ENCODE measurements at places on chromosomes 6 and 20.

- no peak for DNase-seq
Observed at GRCh38 chr6:36068012-36068392, 40.4 kb downstream of the MAPK14 start.

DNA sequence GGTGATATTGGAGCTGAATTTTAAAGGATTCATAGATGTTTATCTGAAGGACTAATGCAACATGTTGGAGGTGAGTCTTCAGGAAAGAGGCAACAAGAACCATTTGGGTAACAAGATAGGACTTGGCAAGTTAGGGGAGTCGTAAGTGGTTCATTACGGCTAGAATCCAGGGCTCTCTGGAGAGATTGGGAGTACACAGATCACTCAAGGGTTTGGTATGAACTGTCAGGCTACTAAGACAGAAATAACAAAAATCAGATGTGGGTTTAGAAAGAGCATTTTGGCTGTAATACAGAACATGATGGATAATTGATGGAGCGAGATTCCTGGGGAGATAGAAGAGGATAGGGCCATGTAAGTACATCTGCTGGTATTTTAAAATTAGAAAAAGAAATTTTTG is 86.3 kb upstream of the ESR1 start:
- no peak for DNase-seq

DNA sequence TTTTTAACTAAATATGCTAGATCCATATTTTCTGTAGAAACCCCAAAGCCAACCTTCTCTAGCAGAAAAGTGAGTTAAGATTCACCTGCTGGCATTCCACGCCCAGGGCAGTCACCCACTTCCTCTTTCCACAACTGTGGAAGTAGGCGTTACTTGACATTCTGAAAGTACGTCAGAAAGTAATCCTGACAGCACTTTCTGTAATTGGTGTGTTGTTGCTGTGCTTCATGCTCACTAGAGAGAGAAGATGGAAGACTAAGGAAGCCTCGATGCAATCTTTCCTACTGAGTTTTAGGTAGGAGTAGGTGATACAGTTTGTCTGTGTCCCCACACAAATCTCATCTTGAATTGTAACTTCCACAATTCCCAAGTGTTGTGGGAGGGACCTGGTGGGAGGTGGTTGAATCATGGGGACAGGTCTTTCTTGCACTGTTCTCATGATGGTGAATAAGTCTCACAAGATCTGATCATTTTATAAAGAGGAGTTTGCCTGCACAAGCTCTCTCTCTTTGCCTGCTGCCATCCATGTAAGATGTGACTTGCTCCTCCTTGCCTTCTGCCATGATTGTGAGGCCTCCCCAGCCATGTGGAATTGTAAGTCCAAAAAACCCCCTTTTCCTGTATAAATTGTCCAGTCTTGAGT is 101.1 kb downstream of the MAP3K7 start:
- no peak for DNase-seq

GRCh38 chr6:109421184-109421583 is 19.2 kb downstream of the PPIL6 start:
- DNase-seq, result no peak

DNA sequence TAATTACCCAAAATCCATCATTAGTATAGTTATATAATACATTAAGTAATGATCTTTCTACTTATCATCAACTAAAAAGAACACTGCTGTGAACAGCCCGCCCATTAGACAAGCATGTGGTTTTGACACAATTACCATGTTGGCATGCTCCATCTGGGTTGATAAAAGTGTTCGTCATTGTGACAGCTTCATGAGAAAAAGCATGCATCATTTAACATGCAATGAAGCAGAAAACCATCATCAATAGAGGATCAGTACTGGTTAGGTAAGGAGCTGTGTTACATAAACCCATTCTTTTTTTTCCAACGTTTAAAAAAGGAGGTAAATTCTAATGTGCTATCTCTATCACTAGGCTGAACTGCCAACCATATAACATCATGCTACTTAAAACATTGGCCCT is 101.9 kb downstream of the EPB41L2 start:
- no peak for DNase-seq

- DNase-seq, result no peak
Observed at GRCh38 chr20:17873410-17874270, 95.0 kb downstream of the SNX5 start.

DNA sequence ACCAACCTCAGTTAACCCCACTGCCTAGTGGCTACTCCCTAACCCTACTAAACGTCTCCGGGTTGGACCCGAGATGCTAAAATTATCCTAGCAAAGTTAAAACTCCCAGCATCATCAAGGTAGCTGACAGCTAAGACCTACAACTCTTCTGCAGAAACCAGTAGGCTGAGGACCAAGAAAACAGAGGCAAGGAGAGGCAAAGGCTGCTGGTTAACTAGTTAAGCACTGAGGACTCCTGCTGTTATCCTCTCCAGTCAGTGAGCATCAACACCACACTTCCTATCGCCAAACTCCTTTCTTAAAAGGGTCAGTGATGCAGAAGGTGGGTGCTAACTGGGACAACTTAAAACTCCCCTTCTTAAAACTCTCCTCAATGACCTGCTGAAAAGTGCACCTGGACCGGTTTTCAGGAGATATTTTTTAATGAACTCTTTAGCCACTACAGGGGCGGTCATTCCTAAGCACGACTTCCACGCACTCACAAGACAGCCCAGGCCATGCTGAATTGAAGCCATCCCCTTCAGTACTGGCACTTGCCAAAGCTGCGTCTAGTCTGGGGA is 1.7 kb downstream of the TRERF1 start:
- DNase-seq, result no peak

- no peak for DNase-seq
Observed at GRCh38 chr20:3854462-3854871, 7.8 kb downstream of the MAVS start.

- no peak for DNase-seq
Observed at GRCh38 chr20:6381887-6382286, 259.1 kb upstream of the FERMT1 start.

DNA sequence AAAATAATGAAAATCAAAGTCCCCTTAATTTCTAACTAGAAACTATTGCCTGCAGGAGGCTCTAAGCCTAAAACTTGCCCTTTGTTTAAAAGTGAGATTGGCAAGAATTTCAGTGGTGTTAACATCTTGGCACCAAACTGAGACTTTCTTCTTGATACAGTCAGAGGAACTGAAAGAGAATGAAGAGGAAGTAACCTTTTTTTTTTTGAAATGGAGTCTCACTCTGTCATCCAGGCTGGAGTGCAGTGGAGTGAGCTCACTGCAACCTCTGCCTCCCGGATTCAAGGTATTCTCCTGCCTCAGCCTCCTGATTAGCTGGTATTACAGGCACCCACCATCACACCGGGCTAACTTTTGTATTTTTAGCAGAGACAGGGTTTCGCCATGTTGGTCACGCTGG is 3.6 kb downstream of the DOP1A start:
- no peak for DNase-seq

- DNase-seq, result no peak
Observed at GRCh38 chr20:15487030-15487429, 1086.2 kb downstream of the KIF16B start.

DNA sequence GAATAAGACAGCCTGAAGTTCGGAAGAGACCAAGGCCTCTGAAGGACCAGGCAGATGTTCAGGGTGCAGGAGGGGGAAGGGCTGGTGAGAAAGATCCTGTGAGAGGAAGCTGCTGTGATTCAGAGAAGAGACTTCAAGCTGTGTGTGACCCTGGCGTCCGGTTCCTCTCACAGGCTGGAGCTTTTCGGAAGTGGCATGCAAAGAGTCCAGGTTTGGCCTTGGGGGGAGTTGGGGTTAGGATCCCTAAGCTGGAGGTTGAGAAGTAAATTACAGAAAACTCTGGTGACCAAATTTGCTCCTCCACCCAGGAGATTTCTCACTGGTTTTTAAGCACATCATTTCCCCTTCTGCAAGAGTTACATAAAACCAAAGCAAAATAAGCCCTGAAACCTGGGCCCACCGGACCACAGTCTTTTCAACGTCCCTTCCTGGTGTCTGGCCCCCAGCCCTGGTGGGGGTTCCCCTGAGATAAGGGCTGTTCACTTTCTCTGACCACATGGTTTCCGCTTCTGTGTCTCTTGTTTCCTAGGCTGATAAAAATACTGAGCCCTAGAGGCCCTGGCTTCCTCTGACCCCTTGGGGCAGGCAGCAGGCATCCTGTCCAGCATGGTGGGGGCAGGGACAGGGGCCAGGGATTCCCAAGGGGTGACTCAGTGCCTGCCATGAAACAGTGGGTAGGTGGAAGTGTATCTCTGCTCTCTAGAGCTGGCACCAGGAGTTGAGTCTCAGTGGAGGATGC is 12.0 kb upstream of the LTA start:
- DNase-seq, result no peak

GRCh38 chr20:57838670-57839151 is 128.9 kb upstream of the PMEPA1 start:
- no peak for DNase-seq

DNA sequence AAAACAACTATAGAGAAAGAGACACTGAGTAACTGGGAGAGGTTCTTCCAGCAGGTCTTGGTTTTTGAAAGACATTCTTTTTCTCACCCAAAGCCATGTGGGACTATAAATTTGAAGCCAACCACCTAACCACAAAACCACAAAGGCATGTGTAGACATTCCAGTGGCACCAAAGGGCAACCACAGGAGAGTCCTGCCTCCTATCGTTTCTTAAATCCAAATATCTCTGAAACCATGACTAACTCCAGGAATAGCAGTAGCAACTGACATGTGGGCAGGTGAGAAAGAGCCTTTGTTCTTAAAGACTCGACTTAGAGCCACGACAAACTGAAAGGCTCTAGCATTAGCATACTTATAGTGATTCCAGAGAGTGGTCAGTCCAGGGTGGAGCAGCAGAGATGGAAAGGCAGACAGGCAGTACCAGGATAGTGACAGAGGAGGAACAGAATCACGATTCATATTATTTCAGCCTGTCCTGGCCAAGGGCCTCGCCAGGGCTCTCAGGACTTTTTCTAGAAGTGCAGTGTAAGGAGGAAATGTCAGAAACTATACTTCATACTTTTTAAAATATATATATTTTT is 9.4 kb upstream of the COL9A1 start:
- no peak for DNase-seq

- DNase-seq, result no peak
Observed at GRCh38 chr20:8865636-8866035, 203.3 kb upstream of the PLCB4 start.

DNA sequence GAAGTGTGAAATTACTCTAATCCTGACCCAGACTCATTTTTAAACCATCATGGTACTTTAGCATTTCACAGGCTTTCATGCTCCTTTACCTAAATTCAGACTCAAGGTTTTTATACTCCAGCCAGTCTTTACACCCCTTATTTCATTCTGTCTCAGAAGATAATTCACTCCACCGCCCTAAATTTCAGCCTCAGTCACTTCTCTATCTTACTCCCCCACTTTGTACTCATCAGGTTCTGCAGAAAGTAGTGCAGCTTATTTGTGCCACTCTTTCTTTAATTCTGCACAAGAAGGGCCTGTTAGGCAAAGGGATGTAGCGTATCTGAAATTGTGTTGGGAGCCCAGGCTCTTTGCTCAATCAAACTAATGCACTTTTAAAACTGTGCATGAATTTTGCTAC is 205.5 kb downstream of the ARHGAP18 start:
- DNase-seq, result no peak

GRCh38 chr6:70846207-70846835 is 110.5 kb downstream of the B3GAT2 start:
- DNase-seq, result no peak

DNA sequence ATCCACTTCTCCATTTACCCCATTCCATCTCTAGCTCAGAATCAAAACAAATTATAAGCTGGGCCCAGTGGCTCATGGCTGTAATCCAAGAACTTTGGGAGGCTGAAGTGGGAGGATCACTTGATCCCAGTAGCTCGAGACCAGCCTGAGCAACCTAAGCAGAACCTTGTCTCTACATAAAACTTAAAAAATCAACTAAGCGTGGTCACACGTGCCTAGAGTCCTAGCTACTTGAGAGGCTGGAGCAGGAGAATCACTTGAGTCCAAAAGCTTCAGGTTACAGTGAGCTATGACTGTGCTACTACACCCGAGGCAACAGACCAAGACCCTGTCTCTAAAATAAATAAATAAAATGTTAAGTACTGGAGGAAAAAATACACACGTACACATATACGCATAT is 74.7 kb upstream of the RUNX2 start:
- DNase-seq, result no peak

DNA sequence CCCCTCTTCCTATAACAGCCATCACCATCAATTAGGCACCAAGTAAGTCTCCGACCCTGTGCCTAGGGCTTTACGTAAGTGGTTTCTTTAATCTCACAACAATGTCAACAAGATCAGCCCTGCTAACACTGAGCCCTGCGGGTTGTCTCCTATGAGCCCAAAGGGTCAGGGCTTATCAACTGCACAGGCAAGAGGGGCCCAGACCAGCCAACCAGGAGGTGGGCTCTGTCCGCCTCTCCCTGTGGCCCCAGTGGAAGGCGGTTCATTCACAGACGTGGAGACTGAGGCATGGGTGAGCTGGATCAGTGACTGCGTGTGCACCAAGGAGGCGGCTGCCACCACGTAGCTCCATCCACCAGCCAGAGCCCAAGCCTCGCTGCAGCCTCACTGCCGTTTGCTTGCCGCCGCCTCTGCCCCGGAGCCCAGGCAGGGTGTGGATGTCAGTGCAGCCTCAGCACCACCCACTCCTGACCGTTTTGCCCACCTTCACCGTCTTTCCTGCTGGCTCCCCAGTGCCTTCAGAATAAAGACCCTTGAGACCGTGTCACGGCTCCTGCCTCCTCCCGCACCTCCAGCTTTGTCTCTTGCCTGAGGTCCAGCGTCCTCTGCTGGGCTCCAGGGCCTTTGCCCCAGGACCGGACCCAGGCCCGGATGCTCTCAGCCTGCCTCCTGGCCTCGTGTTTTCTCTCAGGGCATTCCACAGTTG is 78.7 kb downstream of the DLL1 start:
- no peak for DNase-seq

- DNase-seq, result no peak
Observed at GRCh38 chr6:109103942-109104341, 8.6 kb downstream of the CEP57L1 start.

DNA sequence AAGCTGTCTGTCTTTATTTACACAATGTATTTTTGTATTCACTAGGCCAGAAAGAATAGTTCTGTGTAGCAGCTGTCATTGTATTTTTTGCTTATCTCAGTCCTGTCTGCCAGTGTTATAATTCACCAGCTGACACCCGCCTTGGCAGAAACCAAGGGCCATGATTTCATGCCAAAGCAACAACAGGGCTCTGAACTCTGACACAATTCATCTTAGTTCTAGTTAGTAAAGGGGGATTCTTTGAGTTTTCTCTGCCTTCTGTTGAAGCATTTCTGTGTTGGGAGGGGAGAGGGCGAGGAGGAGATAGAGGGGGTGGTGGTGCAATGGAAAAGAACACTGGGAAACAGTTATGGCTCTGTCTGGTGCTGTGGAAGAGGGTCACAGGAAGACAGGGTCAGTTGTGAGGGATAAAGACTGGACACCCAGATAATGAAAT is 684.6 kb upstream of the MARCKS start:
- no peak for DNase-seq
